ENCODE measurements at places on chromosomes 4 and X.

- no peak for DNase-seq
Observed at GRCh38 chr4:127219232-127219631, 413.5 kb upstream of the INTU start.

DNA sequence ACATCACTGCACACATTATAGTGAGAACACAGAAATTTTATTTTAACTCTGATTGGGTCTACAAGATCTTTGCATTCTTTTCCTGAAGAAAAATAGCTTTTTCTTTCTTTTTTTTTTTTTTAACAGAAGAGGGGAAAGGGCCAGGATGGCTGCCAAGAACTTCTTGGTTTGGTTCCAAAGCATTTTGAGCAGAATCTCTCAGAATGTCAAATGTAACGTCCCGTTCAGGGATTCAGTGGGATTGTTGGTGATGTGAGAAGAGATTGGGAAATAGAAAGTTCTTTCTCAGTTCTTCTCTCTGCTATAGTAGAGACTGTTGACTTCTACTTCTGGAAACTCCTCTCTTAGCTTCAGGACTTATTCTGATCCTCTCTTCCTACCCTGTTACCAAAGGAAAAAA, 70.9 kb upstream of the CBR4 start:
- DNase-seq: no peak

DNA sequence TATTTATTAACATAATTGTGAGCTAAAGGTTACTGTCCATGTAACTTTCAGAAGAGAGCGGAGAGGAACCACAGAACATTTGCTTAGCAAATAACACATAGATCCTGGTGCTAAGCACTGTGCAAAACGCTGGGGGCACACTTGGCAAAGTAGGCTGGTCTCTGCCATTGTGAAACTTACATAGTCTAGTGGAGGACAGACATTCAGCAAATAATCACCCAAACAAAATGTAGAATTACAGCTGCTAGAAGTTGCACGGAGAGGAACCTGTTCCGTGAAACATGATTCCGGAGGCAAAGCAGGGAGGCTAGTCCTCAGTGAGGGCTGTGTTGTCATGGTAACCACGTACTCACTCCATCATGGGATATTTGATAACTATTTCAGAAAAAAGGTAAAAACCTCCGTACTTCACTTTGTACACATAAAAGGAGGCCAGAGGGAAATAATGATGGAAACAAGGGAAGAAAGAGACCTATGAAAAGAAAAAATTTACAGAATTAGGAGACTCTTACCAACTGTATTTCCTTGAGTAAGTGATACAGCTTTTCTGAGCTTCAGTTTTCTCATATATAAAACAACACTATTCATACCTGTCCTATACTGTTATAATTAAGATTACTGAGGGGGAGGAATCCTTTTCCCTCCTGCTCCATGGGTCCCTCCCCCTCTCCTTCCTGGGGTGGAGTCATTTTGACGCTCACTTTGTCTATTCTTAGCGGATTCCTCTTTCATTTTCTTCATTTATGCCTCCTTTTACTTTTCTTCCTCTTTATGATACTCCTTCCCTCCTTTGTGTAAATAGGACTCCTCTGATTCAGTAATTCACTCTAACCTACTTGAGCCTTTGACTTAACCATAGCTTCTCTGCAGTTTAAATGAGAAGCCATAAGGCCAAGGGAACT, 825 bp upstream of the RASGEF1B start:
- no peak for DNase-seq

- no peak for DNase-seq
Observed at GRCh38 chr4:131388277-131388676, 1760.8 kb upstream of the PCDH10 start.

DNA sequence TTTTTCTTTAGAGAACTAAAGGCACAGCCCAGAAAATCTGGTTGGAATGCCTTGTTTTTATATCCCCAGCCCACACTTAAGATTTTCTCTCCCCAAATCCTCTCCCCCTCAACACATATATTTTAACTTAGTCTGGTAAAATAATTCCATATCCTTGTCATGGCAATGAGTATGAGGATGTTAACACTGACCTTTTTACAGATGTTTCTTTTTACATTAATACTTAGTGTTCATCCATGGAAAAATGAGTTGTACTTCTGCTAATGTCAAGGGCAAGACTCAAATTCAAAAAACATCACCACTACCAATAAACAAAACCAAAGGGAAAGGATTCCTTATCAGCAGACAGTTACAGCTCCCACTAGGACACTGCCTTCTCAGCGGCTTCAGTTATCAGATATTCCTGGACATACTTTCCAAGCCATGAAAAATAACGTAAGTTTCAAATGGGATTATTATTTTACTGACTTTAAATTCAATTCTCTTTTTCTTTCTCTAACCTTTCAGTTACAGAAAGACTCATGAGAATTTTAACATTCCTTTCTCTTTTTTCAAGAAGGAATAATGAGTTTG, 83.3 kb downstream of the RASL11B start:
- DNase-seq: no peak

GRCh38 chr4:149120331-149121022, 678.3 kb upstream of the NR3C2 start:
- no peak for DNase-seq

DNA sequence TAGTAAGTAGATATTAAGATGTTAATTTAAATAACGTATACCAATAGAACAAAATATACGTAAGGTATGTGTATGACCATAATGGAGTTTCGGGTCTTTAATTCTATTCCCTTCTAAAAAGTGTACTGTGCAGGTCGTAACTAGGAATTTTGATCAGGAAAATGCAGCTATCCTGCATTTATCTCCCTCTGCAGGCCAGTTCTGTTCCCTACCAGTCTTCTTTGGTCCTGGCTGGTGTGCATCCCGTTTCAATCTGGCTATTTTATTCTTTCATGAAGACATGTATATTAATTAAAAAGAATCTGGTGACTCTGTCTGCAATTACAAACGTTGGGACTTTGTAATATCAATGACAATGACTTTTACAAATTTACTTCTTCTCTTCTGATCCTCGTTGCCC, 534.1 kb upstream of the AADAT start:
- no peak for DNase-seq

DNA sequence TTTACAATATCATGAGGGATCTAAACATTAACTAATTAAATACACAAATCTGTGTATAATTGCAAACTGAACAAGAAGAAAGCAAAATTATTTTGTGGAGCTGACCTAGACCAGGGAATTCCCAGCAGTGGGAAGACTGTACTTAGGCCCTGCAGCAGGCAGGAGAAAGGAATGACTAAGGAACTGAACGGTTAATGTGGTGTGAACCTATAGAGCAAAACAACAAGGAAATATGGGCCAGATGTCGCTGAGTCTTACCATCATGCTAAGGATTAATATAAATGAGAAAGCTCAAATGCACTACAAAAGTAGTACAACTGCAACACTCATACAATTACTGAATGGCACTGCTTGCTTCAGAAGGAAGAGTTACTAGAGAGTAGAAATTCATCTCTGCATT, 120.3 kb upstream of the ATXN3L start:
- no peak for DNase-seq

DNA sequence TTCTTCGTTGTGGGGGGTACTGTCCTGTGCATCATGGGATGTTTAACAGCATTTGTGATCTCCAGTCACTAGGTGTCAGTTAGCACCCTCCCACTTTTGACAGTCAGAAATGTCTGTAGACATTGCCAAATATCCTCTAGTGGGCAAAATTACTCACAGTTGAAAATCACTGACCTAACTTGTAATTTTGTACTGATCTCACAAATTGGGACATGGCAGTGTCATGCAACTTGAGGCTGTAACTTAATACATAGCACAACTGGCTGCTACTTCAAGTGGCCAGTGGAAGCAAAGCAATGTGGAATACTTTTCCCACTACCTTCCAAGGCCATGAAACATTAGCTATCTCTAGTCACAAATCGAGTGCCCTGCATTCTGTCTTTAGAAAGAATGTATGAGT, 23.2 kb upstream of the TSPAN7 start:
- no peak for DNase-seq

GRCh38 chrX:56366901-56367300, 134.7 kb downstream of the KLF8 start:
- DNase-seq: no peak

DNA sequence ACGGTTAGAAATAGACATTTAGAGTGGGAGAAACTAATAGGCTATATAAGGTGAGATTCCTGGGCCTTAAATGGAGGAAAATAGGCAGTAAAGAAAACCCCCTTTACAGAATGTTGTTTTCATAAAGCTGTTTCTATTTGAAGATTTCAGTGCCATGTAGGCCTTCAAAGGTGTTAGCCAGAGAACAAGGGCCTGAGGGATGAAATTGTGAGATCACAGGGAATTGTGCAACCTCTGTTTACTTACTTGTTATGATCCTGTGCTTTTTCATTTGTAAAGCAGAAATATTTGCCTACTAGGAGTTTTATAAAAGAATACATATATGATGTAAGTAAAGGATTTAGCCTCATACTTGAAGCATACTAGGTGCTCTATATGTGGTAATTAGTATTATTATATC, 272.9 kb upstream of the ARX start:
- no peak for DNase-seq

GRCh38 chr4:8370835-8371595, 69.5 kb downstream of the ACOX3 start:
- no peak for DNase-seq
